ENCODE measurements at places on chromosomes 12 and 14.

GRCh38 chr14:105014631-105015030 lies 6.3 kb downstream of the CDCA4 start:
- DNase-seq, result no peak

- no peak for DNase-seq
Observed at GRCh38 chr14:78834766-78835451, 664.7 kb downstream of the NRXN3 start.

GRCh38 chr14:105530285-105531087 lies 4.1 kb downstream of the TMEM121 start:
- no peak for DNase-seq

- no peak for DNase-seq
Observed at GRCh38 chr12:93111773-93112172, 182.7 kb upstream of the EEA1 start.

DNA sequence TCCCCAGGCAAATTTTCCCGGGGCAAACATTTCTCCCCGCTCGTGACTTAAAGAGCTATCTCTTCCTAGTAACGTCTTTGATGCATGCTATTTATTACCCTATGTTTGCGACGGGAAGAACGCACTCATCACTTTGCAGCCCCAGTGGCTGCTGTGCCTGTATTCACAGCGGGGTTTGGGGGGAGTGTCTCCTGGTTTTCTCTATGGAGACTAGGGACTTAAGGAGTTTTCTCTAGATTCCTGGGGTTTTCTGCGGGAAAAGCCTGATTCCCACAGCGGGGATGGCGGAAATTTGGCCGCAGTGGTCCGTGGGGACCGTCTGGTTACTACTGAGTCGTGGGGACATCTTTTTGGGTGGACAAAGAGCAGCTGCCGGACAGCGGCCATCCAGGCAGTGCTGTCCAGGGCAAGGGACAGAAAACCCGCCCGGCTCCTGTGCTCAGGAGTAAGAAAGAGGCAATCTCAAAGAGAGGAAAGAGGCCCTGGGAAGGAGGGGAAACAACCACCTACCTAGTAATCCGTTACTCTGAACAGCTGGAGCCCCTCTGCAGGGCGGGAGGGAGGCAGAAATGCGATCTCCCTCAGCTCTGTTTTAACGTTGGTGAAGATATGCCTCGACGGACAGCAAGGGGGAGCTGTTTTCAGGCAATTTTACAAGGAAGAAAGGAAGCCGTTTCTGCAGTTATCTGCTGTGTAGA lies 771 bp upstream of the AVPR1A start:
- DNase-seq, result peak; percentile 50

DNA sequence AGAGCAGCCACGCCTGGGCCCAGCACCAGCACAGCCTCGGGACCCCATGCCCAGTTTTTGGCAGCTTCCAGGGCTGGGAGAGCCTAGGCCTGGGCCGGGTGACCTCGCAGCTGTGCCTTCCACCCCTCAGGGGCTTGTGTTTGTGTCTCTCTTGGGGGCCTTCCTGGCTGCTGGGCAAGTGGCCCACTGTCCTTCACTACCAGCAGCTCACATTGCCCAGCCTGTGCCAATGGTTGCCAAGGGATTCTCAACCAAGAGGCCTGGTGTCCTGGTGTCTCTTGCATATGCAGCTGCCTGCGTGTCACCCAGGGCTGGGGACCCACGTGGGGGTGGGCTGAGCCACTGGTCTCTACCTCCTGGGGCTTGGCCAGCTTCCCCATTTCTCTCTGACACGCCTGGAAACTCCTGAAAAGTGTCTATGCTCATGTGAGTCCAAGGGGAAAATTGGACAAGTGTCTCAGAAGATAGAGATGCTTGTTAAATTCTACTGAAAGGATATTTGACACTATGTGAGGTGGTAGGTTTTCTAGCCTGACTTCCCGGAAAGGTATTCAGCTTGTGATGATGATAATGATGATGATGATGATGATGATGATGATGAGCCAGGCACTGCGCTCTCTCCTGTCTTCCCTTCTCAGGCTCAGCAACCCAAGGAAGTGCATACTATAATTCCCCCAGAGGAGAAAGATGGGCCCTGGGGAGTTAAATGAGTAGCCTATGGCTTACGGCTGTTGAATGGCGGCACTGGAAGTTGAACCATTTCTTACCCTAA lies 48.8 kb upstream of the ESRRB start:
- no peak for DNase-seq

DNA sequence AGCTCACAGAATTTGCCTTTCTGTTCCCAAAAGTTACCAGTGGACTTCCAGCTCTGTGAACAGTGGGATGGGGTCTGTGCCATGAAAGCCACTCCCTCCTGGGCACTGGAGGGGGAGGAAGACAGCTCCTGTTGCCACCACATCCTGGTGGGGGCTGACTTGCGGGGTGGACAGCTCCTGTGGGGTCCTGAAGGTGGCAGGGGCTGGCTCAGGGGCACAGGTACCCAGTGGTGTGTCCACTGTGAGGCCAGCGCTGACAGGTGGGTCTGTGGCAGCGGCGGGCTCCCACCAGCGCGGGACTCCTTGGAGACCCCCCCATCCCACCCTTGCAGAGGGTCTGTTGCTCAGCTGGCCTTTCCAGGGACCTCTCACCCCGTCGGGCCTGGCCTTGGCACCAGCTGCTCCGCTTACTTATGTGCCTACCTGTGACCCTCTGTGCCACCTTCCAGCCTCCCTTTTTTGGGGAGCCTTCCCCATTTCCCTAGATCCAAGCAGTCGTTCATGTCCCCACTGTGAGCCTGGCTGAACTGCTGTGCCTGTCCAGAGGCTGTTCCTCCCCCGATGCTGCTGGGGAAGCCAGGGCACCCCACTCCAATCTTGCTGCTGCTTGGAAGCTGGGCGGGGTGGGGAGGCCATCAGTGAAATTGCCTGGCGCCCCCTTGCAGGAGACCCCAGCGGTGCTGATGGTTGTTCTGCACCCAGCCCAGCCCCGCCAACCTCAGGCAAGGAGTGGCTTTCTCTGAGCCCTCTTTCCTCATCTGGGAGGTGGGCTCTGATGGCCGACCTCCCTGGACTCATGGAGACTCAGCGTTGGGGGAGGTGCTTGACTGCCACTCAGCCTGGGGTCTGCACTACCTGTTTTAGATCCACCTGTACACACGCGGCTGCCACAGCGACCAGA lies 2.2 kb downstream of the TEDC1 start:
- DNase-seq, result no peak

DNA sequence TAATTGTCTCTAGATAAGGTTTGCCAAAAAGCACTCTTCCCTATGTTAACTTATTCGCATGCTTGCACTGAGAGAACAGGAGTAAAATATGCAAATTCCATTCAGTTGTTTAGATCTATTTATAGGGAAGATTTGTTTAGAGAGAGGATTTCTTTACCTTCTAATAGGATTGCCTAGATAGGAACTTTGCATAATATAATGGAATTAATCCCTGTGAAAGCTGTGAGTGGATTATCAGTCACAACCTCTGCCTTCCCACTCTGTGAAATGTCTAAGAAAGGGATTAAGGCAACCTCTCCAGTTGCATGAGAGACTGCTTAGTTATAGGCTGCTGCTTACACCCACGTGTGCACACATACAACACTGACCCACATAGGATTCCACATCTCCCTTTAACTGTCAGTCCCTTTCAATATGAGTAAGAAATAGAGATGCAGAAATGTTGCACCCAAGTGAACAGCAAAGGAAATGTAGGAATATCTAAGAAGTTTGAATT lies 83.2 kb downstream of the ALG10B start:
- no peak for DNase-seq

- no peak for DNase-seq
Observed at GRCh38 chr12:55922126-55922525, 5.6 kb downstream of the PYM1 start.

DNA sequence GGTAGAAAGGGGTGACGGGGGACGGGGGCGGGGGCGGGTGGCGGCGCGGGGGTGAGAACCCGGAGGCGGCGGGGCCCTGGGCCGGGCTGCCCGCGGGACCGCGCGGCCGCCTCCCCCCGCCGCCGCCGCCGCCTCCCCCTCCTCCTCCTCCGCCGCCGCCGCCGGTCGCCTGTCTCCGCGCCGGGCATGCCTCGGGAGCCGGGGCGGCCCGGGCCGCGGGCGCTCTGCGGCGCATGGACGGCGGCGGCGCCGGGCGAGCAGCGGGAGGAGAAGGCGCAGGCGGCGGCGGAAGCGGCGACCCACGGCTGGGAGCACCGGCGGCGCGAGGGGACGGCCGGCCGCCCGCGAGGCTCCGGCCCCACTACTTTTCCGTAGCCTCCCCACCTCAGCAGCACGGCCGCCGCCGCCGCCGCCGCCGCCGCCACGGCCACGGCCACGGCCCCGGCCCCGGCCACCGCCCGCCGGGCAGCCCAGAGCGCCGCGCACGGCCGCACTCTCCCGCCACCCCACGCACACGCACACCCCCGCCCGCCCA lies at the start of gene NPAS3:
TSS of gene NPAS3 (plus strand) at position 161 of the 535 bp plus-strand sequence.
- DNase-seq, result peak; percentile 29
